ENCODE measurements at places on chromosomes 1 and 21.

- no peak for DNase-seq
These were observed 31.7 kb upstream of the BACE2 start for GRCh38 chr21:41136286-41136685.

- no peak for DNase-seq
These were observed 10.5 kb upstream of the C1orf105 start for GRCh38 chr1:172410027-172410426.

DNA sequence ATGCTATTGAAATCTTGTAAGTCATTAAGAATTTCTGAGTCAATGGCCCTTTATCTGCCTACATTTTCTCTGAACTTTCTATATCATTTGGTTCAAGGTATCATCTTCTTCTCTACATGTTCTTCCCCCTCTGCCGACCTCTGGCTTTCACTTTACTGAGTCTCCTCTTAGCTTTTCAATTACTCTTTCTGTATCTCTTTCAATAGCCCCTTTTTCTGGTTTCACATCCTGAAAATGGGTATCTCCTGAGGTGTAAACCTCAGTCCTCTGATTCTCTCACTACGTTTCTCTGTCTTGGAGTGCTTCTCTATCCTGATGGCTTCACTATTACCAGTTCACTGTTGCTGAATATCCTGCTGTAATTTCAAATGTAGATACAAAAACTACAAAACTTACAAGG is 98.9 kb downstream of the LYST start:
- no peak for DNase-seq

GRCh38 chr1:29254346-29254745 is 18.0 kb downstream of the PTPRU start:
- DNase-seq = no peak

- no peak for DNase-seq
These were observed 186.1 kb downstream of the NTNG1 start for GRCh38 chr1:107326824-107327445.

DNA sequence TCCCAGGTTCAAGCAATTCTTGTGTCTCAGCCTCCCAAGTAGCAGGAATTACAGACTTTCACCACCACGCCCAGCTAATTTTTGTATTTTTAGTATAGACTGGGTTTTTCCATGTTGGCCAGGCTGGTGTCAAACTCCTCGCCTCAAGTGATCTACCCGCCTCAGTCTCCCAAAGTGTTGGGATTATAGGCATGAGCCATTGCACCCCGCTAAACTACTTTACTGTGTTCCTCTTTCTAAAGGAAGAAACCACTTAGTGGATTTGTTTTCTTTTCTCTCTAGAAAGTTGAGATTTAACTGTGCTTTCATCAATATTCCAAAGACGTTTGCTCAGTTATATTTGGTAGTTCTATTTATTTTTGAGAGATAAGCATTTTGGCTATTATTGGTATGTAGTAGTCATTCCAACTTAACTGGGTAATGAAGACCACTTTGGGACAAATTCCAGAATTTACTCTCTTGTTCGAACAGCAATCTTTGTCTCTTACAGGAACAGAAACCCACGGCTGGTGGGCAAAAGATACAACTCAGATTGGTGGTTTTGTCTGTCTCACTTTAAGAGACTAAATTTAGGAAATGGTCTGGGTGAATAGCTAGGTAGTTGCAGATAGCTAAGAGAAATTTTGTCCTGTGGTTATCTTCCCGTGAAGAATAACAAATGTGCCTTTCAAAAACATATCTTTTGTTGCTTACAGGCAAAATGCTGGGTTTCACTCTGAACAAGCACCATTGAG is 103.5 kb upstream of the CD55 start:
- DNase-seq = no peak

GRCh38 chr1:233113009-233113879 is 162.8 kb downstream of the NTPCR start:
- DNase-seq = no peak

DNA sequence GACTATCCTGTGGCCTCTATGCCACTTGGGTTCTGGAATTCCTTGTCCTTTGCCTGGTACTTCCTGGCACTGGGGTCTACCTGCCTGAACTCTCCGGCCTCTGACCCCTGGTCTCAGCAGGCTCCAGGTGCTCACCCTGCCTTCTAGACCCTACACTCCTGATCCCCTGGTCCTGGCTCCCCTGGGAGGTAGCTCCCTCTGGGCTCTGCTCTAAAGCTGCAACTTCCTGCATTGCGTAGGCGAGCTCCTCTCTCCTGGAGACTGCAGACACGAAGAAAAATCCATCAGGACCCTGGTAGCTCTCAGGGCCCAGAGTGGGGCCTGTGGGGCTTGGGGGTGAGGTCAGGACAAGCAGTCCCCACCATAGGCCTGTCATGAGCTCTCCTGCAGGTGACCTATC is 7.8 kb upstream of the PLEKHG5 start:
- no peak for DNase-seq

DNA sequence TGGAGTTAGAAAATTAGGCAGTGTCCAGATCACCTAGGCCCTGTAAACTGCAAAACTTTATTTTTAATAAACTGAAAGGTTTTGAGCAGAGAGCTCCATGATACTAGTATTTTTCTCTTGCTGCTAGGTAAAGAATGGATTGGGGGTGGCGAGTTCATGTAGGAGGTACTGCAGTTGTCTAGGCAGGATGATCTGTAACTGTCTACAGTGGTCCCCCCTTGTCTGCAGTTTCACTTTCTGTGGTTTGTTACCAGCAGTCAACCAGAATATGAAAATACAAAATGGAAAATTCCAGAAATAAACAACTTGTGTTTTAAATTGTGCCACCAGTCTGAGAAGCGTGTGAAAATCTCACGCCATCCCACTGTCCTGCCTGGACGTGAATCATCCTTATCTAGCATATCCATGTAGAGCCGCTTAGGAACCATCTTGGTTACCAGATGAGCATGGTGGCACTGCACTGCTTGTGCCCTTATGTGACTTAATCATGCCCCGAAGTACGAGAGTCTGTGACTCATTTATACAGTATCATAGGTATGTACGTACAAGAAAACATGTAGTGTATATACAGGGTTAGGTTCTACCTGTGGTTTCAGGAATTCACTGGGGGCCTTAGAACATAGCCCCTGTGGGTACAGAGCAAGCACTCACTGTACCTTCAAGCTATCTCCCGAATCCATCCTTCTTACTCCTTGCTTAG is 94.2 kb downstream of the AHCTF1 start:
- DNase-seq = no peak

DNA sequence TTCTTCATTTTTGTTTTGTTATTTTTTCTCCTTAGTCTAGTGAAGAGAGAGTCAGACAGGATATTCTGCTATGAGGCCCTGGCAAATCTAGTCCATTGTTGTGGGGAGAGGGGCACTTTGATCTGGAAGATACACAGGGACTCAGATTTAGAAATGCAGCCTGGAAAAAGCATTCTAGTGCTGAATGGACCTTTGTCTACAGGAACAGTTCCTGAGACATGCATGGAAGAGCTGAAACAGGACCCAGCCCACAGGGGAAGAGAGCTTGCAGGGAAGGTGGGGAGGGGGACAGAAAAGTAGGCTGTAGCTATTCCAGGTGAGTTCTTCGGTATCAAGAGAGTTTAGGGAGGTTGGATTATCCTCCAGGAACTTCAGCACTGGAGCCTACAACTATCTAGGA is 98.5 kb downstream of the AKT3 start:
- DNase-seq = no peak

- DNase-seq = no peak
These were observed 223.1 kb downstream of the RPS6KC1 start for GRCh38 chr1:213274140-213274539.

- DNase-seq = no peak
These were observed 583.2 kb upstream of the B3GALT2 start for GRCh38 chr1:193769651-193770050.

- no peak for DNase-seq
These were observed 600.4 kb downstream of the ADGRL2 start for GRCh38 chr1:82401116-82401515.
